Left kidney (tissue), 8 donors: ENCODE measurements at places on chromosomes 7 and 10. TPM values are rescaled to one million over a fixed set of nuclear protein-coding genes. Genes with fewer than 3 reads are reported as not detected.

DNA sequence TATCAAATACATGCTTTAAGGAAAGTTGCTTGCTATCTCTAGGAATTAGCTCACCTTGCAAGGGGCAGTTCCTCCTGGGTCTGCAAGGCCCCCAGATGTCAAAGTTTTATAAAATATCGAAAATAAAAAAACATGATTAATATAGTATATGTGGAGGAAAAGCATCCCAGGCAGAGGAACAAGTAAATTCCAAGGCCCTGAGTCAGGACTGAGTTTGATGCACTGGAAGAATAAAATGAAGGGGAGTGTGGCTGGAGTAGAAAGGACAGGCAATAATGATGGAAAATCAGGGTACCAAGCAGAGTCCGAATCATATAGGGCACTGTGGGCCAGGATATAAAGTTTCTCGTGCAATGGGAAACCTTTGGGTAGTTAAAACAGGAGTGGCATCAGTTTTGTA is 112.4 kb upstream of the EEPD1 start:
- no peak for DNase-seq

DNA sequence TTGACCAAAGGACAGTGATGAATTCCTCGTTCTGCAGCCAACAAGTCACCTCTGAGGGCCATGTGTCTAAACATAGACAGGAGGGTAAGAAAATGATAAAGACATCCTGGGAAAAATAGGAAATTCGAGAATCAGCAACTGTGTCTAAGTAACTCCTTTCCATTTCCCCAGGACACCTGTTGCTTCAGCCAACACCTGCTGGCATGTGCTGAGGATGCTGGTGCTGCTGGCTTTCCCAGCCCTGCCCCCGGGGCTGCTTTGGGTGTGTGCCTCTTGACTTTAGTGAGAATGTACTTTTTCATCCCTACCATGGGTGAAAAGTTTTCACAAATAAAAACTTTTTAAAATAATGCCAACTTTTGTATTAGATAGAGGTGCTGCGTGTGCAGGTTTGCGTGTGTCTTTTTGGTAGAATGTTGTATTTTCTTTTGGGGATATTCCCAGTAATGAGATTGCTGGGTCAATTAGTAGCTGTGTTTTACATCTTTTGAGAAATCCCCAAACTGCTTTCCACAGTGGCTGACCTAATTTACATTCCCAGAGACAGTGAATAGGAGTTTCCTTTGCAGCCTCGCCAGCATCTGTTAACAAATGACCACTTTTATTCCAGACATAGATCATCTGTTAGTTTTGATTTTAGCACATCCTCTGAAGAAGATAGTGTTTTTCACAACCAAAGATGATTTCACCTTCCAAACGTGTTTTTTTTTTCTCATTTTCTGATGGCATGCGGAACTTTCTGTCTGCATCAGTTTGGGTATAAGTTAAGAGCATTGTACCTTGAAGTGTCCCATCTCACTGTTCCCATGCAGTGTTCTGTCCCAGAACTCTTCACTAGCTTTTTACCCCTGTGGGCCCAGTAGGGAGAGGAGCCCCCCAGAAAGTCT is 104.2 kb upstream of the ACBD5 start:
- DNase-seq = no peak

DNA sequence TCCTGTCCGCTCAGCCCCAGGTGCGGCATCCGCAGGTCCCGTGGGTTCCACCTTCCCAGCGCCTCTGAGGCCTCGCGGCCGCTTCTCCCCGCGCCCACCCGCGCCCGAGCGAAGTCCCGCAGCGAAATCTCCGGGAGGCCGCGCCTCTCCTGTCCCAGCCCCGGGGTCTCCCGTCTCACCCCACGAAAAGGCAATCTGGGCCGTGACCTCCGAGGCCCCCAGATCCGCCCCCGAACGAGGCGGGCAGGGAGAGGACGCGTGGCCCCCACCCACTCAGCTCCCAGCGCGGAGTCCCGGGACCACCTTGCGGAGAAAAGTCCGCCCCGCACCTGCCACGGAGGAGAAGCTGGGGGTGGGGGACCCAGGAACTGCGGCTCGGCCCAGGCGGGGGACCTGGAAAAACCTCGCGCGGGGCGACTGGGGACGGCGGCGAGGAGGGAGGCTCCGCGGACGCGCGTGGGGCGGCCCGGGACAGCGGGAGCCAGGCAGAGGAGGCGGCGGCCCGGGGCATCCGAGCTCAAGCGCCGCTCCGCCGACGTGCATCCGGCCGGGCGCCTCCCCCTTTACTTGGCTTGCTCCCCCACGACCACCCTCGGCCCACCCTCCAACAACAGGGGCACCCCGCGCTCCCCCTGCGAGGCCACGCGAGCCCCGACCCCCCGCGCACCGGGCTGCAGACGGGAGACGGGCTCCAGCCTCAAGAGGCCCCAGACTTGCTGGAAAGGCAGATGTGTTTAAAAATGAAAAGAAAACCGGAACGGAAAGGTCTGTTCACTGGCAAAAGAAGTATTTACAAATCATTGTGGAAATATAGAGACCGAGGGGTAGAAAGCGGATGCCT is 33.0 kb upstream of the RNF32 start:
- DNase-seq = no peak

DNA sequence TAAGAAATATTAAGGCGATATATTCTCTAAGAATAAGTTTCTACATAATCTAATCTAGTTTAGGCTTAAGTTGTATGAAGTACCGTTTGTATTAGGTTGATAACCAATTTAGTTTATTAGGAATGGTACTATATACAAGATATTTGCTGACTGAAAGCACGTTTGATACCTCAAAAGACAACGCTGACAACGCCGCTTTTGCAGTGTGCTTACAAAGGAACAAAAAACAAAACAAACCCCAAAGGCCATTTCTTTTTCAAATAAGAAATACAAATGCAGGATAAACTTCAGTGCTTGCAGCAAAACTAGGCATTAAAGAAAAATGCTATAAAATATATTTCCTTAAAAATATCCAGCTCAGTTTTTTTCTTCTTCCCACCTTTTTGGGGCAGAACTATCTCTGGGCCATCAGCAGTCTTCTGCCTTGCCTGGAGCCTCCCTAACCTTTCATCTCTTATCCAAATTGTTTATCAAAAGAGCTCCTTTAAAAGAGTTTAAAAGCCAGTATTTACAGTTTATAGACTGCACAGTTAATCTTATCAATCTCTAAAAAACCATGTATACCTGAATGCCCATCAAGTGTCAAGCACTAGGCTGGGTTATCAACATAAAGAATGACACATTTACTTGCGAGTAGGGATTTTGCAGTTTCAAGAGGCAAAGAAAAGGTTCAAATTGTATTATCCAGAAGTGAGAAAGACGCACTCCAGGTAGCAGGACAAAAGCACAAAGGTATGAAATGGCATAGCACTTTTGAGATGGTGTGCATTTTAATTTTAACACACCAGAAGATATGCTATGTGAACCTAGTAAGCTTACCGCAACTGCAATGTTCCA is 4.1 kb upstream of the KMT2E start:
- DNase-seq = no peak

DNA sequence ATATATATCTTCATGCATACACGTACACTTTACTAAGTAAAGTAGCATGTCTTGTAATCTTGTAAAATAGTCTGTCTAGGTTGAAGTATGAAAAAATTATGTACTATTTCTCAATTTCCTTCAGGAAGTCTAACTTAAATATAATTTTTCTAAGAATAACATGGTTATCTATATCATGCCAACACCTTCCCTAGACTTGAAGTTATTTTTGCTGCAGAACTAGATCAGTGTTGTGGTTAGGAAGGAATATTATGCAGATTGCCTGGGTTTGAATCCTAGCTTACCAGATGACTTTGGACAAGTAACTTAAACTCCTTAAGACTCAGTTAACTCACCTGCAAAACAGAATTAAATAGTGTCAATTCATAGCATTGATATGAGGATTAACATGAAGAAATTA is 142.2 kb upstream of the SEMA3A start:
- no peak for DNase-seq

DNA sequence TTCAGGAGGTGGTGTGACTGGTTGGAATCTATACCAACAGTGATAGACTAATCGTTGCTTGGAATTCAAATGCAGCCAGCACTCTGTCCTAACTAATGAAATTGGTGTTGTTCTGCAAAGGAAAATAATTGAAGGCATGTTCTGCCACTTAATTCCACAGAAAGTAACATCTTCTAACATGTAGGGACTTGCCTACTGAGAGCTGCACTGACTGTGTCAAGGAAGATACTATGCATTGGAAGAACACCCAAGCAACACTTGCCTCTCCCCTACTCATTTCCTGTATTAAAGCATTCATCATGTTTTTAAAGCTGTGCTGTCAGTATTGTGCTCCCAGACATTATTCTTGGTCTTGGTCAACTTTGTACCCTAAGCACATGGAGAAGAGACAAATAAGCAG is 2.7 kb upstream of the CYP3A7 start:
- no peak for DNase-seq

- DNase-seq = no peak
Measured at GRCh38 chr7:80932536-80932935, 13.7 kb upstream of the SEMA3C start.

- DNase-seq = no peak
Measured at GRCh38 chr7:72007018-72007417, 405.1 kb downstream of the CALN1 start.

- DNase-seq = no peak
Measured at GRCh38 chr10:77591238-77591880, 46.2 kb downstream of the KCNMA1 start.

DNA sequence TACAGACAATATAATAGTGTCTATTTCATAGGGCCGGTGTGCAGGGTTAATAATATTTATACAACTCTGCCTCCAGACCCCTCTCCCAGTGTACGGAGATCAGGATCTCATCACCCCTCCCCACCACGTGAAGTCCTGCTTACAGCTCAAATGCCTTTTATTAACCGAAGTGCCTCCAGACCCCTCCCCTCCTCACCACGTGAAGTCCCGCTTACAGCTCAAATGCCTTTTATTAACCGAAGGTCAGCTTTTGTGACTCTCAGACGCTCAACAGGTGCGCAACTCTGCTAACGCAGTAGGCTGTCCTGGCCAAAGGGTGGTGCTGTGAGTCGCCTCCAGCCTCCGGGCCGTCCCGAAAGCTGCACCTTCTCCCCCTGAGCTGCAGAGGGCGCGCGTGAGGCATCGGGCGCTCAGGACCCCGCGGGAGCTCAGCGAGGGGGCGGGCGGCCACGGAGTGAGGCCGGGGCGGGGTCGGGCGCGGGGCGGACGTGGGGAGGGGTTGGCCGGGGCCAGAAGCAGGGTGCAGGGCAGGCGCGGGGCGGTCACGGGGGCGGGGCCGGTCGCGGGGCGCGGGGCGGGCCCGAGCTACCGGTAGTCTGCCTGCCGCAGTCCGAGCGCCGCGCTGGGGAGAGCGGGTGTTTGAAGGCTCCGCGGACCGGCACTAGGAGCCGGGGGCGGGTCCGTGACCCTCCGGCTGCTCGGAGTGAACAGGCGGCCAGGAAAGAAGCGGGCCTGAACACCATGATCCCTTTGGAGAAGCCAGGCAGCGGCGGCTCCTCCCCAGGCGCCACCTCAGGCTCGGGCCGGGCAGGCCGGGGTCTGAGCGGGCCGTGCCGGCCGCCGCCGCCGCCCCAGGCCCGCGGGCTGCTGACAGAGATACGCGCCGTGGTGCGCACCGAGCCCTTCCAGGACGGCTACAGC is at the start of gene STK17A:
STK17A (plus strand) TSS at position 606 of the 921 bp plus-strand sequence; CDS start at position 742, 136 bp downstream.
- peak; percentile 89 for DNase-seq

- no peak for DNase-seq
Measured at GRCh38 chr7:17618652-17618974, 320.2 kb downstream of the AHR start.

CDH23 gene
- 0.90 TPM for polyA plus RNA-seq

PIK3CG gene
- 2.7 TPM for polyA plus RNA-seq

IGF2BP3 gene
- polyA plus RNA-seq = 82.9 TPM

MGAM2 gene
- polyA plus RNA-seq = 0.91 TPM

SERPINE1 gene
- 1.1 TPM for polyA plus RNA-seq
